GM23248 (cell line): ENCODE measurements at places on chromosomes 2 and 18. TPM values are rescaled to one million over a fixed set of nuclear protein-coding genes. Genes with fewer than 3 reads are reported as not detected.

GRCh38 chr18:4130734-4131719 lies 324.1 kb downstream of the DLGAP1 start:
- peak; percentile 13 for DNase-seq

DNA sequence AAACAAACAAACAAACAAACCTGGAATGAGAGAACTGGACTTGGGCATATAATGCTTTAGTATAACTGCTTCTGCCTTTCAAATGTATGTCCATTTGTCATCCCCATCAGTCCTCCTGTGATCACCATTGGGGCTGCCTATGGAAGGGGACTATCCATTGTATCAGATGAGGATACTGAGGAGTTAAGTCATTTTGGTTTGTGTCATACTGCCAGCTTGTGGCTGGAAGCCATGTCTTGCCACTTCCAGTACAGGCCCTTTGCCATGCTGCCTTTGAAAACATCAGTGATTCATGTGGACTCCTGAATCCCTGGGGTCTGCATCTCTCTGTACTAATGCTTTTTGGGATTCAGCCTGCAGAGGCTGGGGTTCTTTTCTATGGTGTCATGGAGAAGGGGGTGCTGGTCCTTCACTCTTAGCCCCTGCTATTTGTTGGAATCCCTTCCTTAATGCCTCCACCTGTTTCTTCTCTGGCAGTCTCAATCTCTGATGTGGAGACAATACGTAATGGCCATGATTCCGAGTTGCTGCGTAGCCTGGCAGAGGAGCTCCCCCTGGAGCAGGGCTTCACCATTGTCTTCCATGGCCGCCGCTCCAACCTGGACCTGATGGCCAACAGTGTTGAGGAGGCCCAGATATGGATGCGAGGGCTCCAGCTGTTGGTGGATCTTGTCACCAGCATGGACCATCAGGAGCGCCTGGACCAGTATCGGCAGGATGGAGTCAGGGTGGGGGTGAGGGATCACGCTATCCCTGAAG lies 10.6 kb downstream of the PLCD4 start:
- peak; percentile 17 for DNase-seq

GRCh38 chr18:26614374-26614773 lies 66.0 kb upstream of the KCTD1 start:
- DNase-seq: peak; percentile 8

The DYNC2LI1 gene
- 15.9 and 21.0 TPM in 2 replicates for total RNA-seq

The CXCR4 gene
- not detected in 2 replicates for total RNA-seq

The ASPRV1 gene
- under 0.01 and 0.86 TPM in 2 replicates for total RNA-seq

The GALR1 gene
- not detected in 2 replicates for total RNA-seq
